ENCODE measurements at places on chromosomes 6 and 20.

GRCh38 chr6:169999367-169999766 lies 247.9 kb downstream of the ERMARD start:
- no peak for DNase-seq

GRCh38 chr6:166411721-166412151 lies 29.0 kb upstream of the MPC1 start:
- DNase-seq = no peak

- no peak for DNase-seq
These were observed 23.8 kb upstream of the SMOC2 start for GRCh38 chr6:168417191-168417590.

DNA sequence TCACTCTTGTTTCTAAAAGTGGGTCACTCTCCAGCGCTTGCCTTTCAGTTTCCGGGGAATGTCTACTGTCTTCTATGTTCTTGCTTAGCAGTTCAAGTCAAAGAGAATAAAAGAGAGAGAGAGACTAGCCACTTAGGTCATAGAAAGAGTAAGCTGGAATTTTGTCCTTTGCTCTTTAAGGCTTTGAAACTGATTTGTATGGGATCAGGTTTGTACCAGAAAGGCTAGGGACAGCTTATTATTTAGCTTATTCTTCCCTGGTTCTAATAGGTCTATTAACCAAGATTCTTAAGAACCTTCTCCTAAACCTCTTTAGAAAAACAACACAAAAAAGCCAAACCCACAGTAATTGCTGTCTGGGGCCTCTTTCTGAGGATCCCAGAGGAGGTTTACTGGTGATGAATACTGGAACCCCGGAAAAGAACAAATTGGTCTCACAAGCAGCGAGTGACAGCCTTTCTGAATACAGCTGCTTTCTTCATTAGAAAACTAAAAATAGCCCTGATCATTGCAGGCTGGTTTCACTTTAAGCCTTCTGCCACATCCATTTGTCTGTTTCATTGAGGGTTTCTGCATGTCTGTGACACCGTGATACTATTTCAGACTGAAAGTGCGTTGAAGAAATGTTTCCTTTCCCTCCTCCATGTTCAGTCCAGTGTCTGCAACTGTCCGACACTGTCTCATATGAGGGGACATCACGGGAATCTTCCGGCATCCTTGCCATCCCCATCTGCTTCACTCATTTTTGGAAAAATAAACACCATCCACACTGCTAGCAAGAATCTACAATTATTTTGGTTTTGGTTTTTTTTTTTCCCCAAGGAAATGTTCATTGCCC lies 75.1 kb upstream of the ATXN1 start:
- no peak for DNase-seq

DNA sequence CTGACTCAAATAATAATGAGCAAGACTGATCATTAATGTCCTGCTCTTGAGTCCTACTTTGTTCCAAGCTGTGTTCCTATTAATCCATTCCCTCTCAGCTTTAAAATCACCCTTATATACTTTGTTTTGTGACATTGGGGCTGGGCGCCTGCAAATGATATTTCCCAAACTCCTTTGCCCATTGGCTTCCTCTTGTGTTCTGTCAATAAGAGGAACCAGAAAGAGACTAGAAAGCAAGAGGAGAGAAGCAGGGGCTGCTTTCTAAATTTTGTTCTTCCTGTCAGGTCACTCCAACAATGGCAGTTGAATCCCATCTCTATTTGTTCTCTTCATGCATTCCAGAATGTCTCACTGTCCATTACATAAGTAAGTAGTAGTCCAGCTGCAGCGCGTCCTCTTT lies 21.6 kb upstream of the TRIM27 start:
- no peak for DNase-seq

GRCh38 chr6:11215773-11216172 lies 16.7 kb downstream of the NEDD9 start:
- no peak for DNase-seq

- no peak for DNase-seq
These were observed 3.1 kb downstream of the RSPH3 start for GRCh38 chr6:158996856-158997255.

DNA sequence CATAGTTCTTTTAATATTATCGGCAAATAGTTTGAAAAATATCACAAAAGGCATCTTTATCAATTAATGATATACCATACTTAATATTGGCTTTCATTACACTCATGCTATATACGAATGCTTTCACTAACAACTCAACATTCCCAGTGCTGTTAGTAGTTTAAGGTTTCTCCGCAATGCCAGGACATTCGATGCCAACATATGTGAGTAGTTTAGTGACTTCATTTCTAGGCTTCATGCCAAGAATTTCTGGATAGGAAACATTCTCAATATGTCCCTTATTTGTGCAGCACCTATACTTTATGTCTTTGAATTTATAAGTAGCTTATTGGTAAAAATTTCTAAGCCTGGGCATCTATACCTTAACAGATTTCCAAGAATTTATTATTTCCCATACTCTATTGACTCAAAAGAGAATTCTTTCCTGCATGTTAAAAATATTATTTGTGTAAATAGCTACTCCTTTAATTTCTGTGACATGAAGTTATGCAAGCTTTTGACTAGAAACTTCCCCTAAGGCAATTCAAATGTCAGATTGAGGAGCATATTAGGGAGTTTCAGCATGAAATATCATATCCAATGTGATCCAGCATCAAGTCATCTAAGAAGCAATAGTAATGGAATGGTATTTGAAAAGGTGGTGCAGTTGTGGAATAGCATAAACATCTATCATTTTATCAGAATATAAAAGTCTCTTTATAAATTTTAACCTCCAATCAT lies 236.0 kb upstream of the STXBP5 start:
- DNase-seq = peak; percentile 61

- peak; percentile 92 for DNase-seq
These were observed 117.0 kb downstream of the BMP5 start for GRCh38 chr6:55758156-55758937.

GRCh38 chr20:62368392-62368975 lies 1.4 kb upstream of the LAMA5 start:
- no peak for DNase-seq

DNA sequence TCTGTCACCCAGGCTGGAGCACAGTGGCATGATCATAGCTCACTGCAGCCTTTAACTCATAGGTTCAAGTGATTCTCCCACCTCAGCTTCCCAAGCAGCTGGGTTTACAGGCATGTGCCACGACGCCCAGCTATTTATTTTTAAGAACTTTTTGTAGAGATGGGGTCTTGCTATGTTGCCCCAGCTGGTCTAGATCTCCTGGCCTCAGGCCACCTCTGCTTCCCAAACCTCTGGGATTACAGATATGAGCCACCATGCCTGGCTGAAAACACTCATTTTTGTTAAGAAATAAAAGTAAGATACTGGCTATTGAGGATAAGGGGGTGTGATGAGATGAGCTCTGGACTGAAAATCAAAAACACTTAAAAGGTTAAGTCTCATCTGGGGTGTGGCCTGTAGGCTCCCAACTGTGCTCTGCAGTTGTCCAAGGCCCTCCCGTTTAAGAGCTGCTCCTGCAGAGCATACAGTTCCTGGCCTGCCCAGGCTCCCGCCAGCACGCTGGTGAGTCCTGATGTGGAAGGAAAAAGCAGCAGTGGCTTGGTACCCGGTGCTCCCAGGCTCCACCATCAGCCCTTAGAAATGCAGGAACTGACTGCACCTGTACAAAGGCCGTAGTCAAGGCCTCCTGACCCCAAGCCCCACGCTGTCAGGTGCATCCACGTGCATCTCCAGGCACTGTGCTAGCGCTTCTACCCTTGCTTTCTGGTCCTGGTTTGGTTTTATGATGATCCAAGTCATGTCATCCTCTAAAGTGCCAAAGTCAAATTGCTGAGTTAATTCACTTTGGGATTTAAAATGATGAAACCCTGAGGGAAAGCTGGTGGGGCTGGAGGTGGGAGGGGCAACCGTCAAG lies 111.5 kb downstream of the TMEM242 start:
- no peak for DNase-seq

DNA sequence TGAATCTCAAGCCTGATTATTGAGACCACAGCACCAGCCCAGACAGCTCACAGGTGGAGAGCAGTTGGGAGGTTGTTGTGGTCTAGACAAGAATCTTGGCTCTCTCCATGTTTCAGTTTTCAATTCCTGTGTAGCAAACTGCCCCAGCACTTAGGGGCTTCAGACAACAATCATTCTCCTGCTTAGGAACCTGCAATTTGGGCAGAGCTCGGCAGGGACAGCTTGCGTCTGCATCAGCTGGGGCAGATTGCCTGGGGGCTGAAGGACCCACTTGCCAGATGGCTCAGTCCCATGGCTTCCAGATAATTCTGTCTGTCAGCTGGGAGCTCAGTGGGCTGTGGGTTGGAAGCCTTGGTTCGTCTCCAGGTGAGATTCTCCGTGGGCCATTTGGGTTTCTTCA lies 6.9 kb downstream of the TGM6 start:
- no peak for DNase-seq

- DNase-seq = no peak
These were observed 24.0 kb upstream of the FAM135A start for GRCh38 chr6:70389261-70389660.

DNA sequence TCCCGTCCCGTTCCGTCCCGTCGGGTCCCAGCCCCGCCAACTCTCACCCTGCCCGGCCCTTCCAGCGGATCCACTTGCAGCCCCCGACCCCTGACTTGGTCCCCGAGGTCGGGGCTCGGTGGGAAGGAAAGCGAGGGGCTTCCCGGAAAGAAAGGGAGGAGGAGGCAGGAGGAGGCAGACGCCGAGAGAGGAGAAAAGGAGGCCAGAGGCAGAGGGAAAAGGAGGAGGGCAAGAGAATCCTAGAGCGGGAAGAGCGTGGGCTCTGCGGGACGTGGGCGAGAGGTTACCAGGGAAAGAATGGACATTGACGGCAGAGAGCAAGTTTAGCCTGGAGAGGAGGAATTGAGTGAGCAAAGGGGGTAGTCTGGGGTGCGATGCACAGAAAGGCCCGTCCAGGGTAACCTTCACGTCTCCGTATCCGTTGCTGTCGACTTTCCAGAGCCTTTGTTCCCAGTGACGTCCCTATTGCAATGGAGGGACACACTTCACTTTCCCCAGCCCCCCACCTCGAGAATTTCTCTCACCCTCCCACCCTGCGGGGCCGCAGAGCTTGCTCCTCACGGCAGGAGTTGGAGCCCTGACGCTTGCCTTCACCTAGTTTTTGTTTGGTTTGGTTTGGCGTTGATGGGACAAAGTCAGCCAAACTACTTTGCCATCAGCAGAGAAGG lies 477 bp upstream of the MOXD1 start:
- DNase-seq = no peak

GRCh38 chr6:159929819-159930218 lies 39.0 kb downstream of the MAS1 start:
- no peak for DNase-seq

DNA sequence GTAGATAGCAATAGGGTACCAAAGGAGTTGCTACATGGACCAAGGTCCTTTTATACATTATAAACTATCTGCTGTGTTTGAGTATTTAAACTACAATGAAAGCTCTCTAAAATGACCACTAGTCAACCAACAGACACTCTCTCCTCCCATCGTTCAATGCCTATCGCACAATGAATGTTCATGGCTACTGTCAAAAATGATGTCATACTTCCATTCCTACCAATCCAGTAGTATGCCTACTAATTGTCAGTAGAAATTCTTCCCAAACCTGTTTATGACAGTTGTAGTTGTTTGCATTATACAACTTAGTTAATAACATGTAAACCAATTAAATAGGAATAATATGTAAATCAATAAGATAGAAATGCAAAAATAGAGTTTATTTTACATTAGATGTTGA lies 39.0 kb upstream of the VSX1 start:
- DNase-seq = no peak

DNA sequence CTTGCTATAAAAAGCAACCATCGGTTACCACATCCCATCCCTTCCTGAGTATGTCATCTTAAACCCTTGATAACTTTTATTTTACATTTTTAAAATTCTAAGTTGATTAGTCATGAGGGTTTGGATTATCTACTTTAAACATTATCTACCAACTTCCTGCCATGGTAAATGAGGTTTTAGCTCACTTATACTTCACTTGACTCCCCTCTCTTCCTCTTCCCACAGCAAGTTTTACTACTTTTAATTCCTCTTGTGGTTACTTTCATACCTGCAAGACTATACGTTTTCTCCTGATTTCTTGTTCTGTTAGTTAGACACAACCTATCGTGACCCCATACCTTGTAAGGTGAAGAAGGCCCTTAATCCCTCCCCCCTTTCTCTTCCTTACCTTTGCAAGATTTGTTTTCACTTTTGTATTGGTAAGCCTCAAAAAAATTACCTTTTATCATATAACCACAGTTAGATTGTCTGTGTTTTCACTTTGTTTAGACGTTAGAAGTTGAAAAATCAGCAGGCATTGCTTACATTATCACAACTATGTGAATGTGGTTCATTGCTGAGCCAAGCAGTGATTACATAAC lies 60.1 kb upstream of the OGFRL1 start:
- DNase-seq = no peak

DNA sequence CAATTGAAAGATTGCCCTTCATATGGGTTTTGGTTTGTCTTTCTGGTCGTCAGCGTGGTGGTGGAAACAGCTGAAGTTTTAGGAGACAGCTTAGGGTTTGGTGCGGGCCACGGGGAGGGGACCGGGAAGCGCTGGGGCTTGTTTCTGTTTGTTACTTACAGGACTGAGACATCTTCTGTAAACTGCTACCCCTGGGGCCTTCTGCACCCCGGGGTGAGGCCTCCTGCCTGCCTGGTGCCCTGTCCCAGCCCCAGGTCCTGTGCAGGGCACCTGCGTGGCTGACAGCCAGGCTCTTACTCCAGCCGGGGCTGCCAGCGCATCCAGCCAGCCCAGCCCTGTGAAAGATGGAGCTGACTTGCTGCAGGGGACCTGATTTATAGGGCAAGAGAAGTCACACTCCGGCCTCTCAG lies 22.8 kb downstream of the NPEPL1 start:
- no peak for DNase-seq

DNA sequence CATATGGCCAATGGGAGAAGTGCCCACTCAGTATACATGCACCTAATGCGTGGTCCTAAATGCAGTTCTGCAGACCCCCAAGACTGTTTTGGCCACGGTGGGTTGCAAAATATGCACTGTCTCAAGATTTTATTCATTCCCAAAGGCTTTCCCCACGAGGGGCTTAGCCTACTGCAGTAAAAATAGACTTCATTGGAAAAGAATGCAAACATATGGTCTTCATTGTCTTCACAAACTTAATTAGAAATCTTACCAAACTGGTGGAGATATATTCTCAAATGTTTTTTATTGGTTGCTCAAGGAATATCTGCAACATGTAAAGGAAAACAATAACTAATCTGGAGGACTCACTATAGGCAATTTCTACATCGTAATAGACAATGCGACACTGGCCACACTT lies 31.6 kb upstream of the PRL start:
- no peak for DNase-seq

GRCh38 chr6:137903274-137903932 lies 36.3 kb downstream of the TNFAIP3 start:
- no peak for DNase-seq

- DNase-seq = no peak
These were observed 93.6 kb downstream of the KIF16B start for GRCh38 chr20:16479666-16480065.

- DNase-seq = no peak
These were observed 197.7 kb downstream of the QKI start for GRCh38 chr6:163612200-163612599.
